T-helper 22 cell (primary cell): ENCODE measurements at places on chromosomes 1 and 21.

DNA sequence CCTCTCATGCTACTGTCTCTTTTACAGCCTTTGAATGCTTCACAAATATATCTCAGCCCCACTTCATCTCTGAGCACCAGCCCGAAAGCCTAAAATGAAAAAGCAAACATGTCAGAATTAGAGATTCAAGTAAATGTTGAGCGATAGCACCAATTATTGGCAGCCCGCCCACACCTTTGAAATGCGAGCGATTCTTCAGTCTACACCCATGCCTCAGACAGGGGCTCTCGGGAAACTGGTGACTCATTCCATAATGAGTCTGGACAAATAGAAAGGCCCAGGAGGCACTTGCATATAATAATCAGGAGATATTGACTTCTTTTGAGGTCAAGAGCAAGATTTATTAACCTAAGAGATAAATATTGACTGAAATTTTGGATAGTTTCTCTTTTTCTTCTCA is 487.3 kb upstream of the PTBP2 start:
- DNase-seq: no peak

- no peak for DNase-seq
Observed at GRCh38 chr1:151846062-151846568, 6.5 kb upstream of the C2CD4D start.

DNA sequence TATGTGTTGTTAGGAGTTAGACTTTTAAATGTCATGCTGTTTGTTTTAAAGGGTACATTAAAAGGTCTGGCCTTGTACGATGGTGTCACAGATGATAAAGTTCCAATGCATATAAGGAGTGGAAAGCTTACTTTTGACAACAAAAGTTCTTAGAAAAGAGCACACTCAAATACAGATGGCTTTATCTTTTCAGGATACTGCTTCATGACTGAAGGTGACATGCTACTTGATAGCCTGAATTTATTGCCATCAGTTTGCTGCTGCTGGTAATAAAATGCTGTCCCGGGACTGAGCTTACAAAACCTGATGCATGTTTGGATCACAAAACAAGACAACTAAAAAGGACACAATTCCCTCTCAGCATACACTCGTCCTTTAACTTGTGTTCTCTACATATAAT is 84.9 kb downstream of the TTC3 start:
- no peak for DNase-seq

- DNase-seq: no peak
Observed at GRCh38 chr1:205294175-205294917, 27.2 kb downstream of the NUAK2 start.

GRCh38 chr21:25501996-25502665 is 105.2 kb downstream of the MRPL39 start:
- DNase-seq: no peak

GRCh38 chr1:55146781-55147180 is 68.4 kb downstream of the USP24 start:
- DNase-seq: no peak
